ENCODE measurements at places on chromosomes 5 and 9.
A peak's percentile ranks its signal among the peaks of the same experiment; 100 is the strongest.

DNA sequence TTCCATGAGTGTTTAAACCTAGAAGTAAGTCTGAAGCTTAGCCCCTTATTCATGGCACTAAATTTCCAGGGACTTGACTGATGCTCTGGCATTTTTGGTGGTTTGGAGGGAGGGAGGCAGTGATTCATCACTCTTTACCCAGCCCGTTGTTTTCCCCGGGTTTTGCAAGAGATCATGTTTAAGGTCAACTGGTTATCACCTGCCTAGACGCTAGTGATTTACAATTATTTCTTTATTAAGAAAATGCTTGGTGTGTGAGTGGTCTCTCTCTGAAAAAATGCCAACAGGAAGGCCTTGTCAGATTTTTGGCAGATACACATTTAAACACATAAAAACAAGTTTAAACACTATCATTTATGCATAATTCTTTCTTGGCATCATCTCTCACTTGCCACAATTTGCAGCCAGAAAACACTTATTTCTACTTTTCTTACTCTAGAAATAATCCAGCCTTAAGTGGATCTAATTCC is 737.9 kb upstream of the ZNF608 start:
- DNase-seq: no peak

DNA sequence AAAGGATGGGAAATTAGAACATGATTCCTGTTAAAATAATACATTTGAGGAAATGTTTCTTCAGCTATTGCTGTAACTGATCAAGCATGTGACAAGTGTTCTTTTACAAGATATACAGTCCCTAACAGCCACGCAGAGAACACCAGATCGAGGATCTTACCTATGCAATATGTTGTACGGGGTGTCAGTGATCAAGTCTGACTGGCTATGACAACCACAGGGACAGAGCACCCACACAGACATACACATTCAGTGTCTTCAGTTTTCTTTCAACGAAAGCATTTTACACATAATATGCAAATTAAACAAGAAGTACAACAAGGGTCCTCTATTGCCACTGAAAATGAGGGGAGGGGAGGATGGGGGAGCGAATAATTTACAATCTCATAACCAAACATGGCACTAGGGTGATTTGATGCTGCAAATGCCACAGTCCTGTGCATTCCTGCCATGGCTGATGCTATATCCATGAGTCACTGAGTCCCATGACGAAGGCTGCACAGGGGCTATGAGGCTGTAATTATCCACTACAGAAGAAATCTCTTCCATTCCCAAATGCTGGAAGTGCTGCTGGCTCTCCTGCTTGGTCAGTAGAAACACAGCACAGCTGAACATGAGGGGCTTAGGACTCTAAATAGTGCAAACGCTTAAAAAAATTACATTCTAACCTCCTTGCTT is 118.2 kb downstream of the KLHL3 start:
- DNase-seq: peak; percentile 35

DNA sequence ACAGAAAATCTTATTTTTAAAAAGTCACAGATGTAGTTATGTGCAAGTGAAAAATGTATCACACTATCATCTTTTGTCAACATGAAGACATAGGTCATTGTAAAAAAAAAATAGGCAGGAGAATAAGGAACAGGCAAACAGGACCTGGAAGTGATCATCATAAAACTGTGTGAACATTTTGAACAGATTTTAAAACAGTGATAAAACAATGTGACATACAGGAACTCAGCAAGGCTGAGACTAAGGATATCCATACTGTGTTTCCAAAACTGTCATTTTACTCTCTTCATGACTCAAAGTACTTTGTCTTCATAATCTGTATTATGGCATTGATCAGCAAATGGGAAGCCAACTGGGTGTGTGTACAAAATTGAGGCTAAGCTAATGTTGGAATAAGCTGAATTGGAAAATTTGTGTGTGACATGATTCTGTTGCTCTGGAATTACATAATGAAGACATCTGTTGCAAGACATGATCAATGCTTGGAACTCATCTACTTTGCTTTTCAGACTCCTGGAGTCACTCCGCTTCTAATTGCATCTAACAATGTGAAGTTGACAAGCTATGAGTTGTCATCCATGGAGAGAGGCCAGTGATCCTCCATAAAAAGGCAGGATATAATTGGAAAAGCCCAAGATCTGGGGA is 978.7 kb upstream of the NUDT12 start:
- no peak for DNase-seq

DNA sequence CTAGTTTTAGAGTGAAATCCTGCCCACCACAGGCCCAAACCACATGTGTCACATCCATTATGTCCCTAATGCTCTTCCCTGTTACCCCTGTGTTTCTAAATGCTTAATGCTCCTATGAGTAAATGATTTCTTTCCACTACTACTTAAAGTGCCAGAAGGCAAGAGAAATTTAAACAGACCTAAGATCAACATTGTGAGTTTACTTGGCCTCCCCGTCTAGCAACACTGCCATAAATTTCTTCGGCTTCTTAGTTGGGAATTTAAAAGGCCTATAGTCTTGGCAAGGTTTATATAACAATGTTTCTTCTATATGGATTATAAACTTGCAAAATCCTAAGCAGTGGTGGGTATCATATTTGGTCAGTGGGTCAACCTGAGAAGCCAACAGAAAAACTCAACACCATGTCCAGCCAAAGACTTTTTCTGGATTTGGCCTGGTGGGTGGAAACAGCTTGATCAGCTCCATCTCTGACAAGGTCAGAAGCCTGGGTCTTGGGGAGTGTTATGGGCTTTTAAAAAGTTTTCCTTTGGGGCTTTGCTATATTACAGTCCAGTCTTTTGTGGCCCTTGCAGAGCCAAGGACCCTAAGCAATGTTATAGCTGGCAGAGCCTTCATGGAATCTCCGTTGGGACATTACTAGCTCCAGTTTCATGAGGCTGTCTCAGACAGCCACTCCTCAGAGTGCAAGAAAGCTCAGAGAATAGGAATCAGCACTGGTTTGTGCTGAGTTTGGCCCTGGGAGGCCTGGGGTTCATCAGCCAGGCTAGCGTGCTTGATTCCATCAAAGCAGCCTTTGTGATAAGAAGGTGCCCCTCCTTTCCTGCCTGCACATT is 119.8 kb downstream of the PRDM6 start:
- no peak for DNase-seq

DNA sequence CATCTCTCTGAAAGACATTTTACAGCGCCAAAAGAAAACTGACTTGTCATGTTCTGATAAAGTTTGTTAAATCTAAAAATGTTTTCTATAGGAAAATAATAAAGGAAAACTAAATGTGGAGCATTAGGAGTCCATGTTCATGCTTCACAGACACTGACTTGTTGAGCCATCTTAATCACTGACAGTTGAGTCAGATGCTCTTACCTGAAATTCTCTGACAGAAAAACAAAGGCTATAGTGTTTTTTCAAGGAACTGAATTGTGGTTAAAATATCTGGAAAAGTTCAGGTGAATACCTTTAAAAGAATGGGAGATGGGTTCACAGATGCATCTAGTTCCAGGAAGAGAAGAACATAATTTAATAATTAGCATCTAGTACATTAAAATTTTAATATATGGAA is 113.5 kb upstream of the SLC12A2 start:
- no peak for DNase-seq

DNA sequence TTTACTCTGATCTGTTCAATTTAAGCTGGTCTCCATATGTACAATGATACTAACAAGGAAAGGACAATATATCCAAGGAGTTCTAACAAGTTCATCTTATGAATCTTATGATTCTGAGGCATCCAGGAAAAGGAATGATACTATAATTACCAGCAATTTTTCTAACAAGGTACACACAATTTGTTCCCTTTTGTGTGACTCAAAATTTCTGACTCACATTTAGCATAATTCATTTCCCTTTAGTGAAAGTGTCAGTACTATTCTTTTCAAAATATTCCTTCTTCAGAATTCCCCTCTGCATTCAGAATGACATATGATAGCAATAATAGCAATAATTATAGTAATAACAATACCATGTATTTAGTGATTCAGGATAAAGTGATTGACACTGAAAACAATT is 594.8 kb downstream of the DMRTA1 start:
- no peak for DNase-seq
